ENCODE measurements at places on chromosomes 16 and 17.

GRCh38 chr17:13004336-13004735 is 13.5 kb downstream of the ELAC2 start:
- no peak for DNase-seq

DNA sequence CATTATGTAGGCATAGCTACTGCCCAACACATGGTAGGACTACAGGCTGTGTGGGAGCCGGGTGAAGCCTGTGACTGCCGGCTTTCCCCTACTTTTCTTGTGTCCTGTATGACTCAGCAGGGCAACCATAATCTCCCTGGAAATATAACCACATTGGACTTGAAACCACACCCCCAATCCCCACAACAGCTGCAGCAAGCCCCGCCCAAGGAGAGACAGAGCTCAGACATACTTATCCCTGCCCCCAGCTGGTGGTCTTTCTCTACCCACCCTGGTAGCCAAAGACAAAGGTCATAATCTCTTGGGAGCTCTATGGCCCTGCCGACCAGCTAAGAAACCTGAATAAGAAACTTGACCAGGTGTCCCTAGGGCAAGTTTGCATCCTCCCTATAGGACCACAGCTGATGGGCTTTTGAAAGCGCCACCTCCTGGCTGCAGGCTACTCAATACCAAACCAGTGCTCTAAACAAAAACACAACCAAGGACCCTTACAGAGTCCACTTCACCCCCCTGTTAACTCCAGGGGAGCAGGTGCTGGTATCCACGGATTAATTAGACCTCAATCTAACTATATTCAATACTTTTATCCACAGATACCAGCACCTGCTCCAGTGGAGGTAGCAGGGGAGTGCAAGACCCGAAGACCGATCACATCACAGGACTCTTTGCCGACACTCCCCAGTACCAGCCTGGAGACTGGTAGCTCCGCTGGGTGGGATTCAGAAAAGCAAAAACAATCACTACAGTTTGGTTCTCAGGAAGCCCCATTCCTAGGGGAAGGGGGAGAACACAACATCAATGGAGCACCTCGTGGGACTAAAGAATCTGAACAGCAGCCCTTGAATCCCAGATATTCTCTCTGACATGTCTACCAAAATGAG is 91.2 kb downstream of the IRX5 start:
- no peak for DNase-seq

DNA sequence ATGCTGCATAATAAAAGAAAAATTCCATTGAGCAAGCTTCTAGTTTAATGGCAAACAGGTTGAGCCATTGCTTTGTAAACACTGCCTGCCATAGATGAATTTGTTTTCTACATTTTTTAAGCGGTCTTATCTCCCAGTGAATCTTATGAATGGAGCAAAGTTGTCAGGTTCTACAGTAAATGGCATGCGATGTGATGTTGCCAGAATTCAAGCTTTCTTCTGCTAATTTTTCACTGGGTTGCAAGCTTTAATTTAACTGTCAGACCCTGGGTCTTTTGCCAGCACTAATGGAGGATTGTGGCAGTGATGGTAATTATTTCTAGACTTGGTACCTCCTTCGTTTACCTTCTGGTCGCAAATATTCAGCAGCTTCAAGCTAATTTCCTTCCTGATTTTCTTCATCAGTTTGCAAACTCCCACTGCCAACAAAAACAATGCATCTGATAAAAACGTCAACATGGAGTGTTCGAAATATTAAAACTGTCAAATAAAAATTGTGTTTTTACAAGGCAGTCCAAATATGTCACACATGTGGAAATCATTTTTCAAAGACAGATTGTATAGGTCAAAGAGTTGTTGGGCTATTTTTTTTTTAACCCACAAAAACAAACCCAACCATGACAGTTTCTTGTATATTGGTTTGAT is 274.2 kb upstream of the ERCC4 start:
- no peak for DNase-seq

- DNase-seq: no peak
These were observed 2.3 kb upstream of the WFIKKN1 start for GRCh38 chr16:628321-629061.

DNA sequence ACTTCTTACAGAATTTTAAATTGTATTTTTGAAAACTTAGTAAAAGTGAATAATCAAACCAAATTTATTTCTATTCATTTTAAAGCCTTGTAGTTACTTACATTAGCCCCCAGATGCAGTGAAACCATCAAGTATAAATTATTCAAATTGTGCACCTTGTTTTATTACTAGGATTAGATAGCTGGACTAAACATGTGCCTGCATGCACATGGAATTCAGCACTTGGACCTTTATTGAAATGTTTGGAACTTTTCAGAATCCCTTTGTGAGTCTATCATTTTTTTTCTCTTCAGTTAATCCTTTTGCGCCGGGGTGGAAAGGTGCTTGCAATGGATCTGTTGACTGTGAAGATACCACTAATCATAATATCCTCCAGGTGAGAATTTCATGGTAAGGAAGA is 4.7 kb downstream of the ZPBP2 start:
- no peak for DNase-seq

DNA sequence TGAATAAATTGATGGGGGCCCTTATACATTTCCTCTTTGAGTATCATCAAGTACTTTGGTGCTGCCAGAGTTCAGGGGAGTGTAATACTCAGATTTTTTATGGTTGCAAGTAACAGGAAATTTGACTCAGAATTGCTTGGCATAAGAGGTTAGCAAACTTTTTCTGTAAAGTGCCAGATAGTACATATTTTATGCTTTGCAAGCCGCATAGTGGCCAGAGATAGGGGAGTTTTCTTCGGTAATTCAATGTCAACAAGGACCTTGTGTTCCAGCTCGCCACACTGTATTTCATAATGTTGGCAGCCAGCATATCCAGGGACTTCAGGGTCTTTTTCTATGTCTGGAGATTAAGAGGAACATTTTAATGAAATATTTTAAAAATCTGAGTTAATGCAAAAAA is 51.0 kb upstream of the MARCHF10 start:
- no peak for DNase-seq

GRCh38 chr17:31534223-31534888 is 142.9 kb downstream of the RAB11FIP4 start:
- no peak for DNase-seq

DNA sequence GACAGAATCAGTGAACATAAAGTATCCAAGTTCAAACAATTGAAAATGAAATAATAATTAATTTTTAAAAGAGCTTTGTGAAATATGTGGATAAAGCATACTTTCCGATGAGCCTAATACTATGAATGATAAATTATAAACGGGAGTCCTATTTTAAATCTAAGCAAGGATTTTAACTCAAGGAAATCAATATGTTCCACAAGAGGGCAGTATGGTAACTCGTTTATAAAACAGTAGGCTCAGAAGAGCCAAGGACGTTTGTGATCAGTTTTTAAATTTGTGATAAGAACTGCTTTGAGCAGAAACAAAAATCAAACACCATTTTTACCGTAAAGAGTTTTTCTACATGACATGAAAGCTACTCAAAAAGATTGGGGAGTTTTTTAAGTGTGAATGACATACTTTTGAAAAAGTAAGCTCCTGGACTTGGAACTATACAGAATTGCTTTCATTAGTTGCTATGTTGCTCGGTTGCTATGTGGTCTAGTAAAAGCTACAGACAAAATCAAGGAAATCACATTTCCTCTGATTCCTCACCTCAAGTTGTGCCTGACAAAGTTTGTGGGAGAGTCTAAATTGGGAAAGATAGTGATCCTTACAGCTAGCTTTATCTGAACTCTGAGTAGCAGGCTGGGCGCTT is 11.8 kb upstream of the TEKT1 start:
- no peak for DNase-seq

DNA sequence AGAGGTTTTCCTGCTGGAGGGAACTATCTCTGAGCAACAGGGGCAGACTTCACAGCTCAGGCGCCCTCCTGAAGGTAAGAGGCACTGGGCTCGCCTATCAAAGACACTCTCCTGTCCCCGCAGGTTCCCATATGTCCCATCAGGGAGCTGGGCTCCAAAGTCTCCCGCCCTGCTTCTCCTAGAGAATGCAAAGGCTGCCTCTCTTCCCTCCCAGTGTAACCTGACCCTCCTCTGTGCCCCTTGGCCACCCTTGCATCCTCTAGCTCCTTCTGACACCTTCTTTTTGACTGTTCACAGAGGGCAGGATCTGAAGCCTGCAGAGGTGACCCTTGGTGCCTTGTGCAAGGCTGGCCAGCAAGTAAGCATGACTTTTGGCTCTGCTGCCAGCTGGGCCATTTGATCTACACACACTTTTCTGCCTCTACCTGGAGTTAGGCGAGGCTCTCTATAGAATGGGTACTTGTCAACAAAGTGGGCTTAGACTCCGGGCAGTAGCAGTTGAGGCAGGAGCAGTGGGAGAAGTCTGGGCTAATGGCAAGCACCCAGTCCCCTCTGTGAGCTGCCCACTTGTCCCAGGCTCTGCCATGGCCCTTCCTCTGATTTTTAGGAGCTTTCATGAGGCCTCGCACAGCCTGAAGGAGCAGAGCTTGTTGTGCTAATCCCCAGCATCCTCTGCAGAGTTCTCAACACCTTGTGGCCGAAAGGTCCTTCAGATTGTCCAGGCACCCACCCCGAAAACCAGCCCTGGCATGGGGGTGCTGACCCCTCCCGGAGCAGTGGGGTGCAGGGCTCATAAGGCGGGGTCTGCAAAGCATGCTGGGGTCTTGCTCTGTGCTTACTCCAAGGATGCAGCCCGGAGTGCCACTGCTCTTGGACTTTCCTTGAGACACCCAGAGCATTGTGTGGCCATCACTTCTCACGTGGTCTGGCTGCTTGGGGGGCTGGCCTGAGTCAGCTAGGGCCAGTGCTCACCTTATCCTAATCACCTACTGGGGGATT is 122.9 kb downstream of the METRNL start:
- DNase-seq: peak; percentile 2

- DNase-seq: no peak
These were observed 123.5 kb upstream of the SDK2 start for GRCh38 chr17:73767696-73768095.

- DNase-seq: peak; percentile 52
These were observed 15.4 kb downstream of the TNS4 start for GRCh38 chr17:40485851-40486521.

DNA sequence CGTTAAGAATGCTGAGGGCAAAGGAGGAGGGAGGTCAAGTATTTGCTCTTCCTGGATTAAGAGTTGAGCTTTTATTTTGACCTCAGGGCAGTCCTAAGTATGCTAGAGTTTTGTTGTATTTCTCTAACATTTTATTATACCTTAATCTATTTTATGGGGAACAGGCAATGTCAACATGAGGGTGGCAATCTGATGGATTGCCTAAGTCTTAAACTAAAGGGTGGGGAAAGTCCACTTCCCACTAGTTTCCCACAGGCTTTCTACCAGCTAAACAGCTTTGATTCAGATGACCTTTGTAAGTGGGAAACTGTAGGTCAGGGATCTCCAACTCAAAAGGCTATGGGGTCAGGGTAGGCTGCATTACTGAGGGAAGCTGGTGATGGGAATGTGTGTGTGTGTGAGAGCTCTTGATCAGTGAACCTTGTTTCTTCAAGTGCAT is 24.9 kb downstream of the HSD17B2 start:
- no peak for DNase-seq

GRCh38 chr17:49016775-49017463 is 19.7 kb downstream of the IGF2BP1 start:
- no peak for DNase-seq

DNA sequence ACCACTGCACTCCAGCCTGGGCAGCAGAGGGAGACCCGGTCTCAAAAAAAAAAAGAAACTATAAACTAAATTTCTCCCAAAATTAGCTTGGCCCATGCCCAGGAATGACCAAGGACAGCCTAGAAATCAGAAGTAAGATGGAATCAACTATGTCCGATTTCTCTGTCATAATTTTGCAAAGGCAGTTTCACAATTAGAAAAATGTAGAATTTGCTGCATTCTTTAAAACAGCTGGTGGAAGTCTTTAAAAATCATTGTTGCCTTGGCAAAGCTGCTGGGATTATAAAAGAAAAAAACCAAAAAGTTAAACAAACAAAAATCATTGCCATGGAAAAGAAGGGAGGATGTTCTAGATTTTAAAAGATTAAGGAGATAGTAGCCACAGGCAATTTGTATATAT is 32.4 kb downstream of the WWP2 start:
- no peak for DNase-seq

GRCh38 chr17:4788807-4789700 is at the start of gene GLTPD2:
TSS of gene GLTPD2 (plus strand) at chr17:4788964. CDS start at chr17:4789012, 48 bp downstream.
- no peak for DNase-seq

DNA sequence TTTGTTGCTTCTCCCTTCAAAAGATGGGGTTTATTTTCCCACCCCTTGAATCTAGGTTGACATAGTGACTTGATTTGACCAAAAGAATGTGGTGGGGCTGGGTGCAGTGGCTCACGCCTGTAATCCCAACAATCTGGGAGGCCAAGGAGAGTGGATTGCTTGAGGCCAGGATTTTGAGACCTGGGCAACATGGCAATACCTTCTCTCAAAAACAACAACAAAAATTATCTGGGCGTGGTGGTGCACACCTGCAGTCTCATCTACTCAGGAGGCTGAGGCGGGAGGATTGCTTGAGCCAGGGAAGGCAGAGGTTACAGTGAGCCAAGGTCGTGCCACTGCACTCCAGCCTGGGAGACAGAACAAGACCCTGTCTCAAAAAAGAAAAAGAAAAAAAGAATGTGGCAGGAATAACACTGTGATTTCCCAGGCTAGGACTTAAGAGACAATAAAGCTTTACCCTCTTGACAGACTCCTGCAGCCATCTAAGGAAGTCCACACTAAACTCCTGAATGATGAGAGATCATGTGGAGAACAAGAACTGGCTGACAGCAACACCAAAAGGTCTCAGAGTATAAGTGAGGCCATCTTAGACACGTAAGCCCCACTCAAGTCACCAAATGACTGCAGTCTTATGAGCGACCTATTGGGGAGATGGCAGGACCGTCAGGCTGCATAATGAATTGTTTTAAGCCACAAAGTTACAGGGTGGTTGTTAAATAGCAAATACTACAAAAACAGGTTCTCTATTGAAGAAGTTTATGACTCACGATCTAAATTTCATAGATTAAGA is 37.0 kb downstream of the FBXL20 start:
- no peak for DNase-seq

GRCh38 chr16:35691057-35691456 is 2231.6 kb downstream of the TP53TG3F start:
- DNase-seq: no peak

Data from activated CD4-positive, alpha-beta T cell treated with anti-CD3 and anti-CD28 coated beads for 48 hours (primary cell).